ENCODE measurements at places on chromosomes 12 and 14. TPM values are rescaled to one million over a fixed set of nuclear protein-coding genes. Genes with fewer than 3 reads are reported as not detected.

C12orf75 gene
- polyA plus RNA-seq, result 365 TPM

SLC4A8 gene
- polyA plus RNA-seq, result 7.3 TPM

SDSL gene
- 8.6 TPM for polyA plus RNA-seq

FBXO34 gene
- 16.9 TPM for polyA plus RNA-seq

PPP1R12A gene
- polyA plus RNA-seq, result 52.4 TPM

STX2 gene
- polyA plus RNA-seq, result 26.0 TPM

EMP1 gene
- polyA plus RNA-seq, result 228 TPM

ADCY6 gene
- polyA plus RNA-seq, result 37.9 TPM

AQP2 gene
- not detected for polyA plus RNA-seq

PIWIL1 gene
- polyA plus RNA-seq, result not detected

- no peak for DNase-seq
These were observed 10.7 kb downstream of the STAC3 start for GRCh38 chr12:57240066-57240921.

- DNase-seq, result no peak
These were observed 929 bp downstream of the CHD8 start for GRCh38 chr14:21454843-21455544.

GRCh38 chr12:124727264-124727800 is 136.3 kb downstream of the SCARB1 start:
- peak; percentile 50 for DNase-seq

GRCh38 chr14:39276005-39276404 is 42.3 kb downstream of the MIA2 start:
- no peak for DNase-seq

- DNase-seq, result no peak
These were observed 6.7 kb downstream of the FAM222A start for GRCh38 chr12:109720152-109720856.

DNA sequence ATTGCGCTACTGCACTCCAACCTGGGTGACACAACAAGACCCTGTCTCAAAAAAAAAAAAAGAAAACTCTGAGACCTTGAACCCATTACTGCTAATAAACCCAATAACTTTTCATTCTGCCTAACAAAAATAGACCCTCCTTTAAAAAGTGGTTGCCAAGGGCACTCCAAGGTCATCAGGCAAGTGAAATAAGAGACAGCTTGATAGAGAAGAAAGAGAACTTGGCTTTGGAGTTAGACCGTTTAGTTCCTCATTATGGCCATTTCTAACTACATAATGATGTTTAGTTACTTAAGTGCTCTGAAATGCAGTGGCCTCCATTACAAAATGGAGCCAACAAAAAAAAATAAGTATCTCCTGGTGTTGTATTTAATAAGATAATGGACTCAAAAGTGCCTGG is 55.9 kb downstream of the PHLDA1 start:
- DNase-seq, result no peak

DNA sequence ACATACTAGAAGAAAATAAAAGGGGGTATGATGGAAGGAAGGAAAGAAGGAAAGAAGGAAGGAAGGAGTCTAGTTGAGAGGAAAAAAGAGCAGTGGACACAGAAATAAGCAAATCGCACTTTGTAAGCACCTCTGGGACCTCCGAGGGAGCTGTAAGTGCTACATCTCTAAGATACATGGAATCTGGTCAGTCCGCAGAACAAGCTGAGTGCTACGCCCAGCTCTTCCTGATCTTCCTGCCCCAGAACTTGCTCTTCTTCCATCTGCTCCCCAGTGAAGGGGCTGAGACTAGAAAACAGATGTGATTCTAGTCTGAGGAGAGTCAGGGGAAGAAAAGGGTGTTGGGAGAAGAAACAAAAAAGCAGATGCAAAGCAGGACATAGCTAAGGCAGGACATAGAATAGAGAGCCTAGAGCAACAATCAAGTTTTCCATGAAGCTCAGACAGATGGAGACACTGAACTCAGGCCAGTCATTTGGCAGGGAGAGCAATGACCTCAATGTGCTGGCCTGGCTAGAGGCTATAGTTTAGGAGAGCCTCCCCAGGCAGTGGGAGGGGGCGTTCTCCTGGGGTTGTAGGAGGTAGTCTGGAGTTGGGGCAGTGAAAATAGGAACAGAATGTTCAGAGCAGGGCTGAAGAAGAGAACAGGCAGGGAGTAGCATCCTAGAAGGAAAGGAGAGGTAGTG is 1.7 kb upstream of the MFAP5 start:
- DNase-seq, result no peak

DNA sequence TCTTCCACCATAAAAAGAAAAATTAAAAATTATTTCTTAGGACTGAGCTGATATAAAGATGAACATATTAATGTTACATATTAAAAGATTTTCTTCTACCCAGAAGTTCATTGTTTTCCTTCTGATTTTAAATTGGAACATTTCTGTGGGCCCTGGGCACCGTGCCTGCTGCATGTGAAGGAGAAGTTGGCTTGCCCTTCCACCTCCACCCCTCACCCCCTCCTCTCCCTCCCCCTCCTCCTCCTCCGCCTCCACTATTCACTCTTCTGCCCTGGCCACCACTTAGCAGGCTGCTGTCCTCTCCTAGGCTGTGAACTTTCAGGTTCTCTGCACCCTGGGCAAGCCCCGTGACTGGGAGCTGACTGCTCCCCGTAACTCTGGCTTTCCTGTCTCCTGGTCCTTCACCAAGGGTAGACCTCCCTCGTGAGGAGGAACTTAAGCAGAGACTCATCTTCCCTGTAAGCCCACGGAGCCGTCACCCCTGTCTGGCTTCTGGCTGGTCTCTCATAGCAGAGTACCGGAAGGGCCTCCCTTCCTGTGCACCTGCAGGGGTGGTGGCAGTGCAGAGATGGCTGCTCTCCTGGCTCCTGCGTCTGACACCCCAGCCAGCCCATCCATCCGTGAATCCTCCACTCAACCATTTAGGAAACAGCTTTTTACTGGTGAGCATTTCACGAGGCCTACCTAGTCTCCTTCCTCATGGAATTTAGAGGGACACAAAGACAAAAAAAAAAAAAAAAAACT is 12.8 kb downstream of the TUNAR start:
- no peak for DNase-seq

DNA sequence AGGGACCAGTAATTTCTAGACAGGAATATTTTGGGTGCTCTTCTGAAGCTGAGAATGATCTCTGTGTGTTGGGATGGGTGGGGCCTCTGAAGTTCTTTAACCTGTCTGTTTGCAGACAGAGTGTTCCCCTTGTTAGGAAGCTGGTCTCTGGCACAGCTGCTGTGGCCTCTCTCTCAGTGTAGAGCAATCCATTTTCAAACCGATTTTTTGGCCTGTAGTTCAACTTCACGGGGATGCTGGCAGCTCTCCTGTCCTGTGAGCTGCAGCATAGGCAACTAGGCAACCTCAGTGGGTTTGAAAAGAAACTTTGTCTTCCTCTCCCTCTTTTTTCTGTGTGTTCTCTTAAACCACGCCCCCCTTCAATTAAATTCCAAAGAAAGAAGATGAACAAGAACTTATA is 69.1 kb downstream of the SMOC1 start:
- no peak for DNase-seq

DNA sequence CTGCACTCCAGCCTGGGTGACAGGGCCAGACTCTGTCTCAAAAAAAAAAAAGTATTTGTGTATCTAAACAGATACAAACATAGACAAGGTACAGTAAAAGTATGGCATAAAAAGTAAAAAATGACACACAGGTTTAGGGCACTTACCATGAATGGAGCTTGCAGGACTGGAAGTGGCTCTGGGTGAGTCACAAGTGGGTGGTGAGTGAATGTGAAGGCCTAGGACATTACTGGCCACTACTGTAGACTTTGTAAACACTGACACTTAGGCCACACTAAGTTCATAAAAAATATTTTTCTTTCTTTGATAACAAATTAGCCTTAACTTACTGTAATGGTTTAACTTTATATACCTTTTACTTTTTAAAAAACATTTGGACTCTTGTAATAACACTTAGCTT is 38.0 kb upstream of the EIF5 start:
- peak; percentile 25 for DNase-seq

DNA sequence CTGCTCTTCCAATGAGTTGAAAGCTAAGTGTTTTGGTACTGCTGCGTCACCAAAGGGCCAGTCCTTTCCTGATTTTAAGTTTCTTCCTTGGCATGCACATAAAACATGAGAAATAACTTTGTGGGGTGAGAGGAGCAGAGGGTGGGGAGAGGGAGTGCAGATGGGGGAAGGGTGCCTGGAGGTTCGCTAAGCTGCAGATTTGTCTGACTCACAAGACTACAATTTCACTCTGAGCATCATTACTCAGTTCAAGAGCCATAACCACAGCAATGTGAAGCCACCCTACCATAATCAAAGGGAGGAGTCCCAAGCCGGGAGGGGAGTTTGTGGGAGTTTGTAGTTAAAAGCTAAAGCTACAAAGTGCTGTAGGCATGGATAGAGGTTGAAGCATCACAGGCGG is 136.1 kb downstream of the ANO2 start:
- DNase-seq, result peak; percentile 86

DNA sequence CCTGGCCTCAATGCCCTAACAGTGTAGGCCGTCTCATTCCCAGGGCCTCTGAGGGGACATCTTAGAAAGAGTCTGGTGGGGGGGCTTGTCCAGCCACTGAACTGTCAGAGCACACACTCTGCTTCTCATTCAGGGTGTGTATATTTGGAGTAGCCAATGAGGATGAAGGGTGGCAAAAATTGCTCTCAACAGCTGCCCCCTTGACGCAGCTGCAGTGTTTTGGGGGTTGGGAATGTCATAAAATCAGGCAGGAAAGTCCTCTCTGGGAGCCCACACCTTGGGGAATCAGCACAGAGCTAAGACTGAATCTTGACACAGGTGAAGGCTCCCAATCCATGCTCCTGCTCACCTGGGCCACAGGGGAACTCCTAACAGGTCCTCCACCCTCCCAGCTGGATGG is 1.5 kb downstream of the RASAL1 start:
- no peak for DNase-seq

DNA sequence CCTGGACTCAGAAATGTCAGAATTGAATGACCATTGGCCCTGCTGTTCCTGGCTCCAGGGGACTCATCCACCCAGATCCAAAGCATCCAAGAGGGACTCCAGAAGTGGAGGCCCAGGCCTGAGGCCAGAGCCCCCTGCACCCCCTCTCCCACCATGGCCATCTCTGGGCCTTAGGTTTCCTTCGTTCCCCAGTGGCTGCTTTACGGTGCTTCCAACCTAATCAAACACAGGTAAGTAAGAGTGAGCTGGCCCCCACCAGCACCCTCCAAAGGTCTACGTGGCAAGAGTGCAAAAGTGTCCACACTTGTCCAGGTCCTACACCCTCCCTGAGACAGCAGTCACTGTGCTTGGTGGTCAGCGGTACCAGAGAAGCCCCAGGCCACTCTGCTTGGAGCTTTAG is 139.0 kb downstream of the DPF3 start:
- DNase-seq, result no peak

DNA sequence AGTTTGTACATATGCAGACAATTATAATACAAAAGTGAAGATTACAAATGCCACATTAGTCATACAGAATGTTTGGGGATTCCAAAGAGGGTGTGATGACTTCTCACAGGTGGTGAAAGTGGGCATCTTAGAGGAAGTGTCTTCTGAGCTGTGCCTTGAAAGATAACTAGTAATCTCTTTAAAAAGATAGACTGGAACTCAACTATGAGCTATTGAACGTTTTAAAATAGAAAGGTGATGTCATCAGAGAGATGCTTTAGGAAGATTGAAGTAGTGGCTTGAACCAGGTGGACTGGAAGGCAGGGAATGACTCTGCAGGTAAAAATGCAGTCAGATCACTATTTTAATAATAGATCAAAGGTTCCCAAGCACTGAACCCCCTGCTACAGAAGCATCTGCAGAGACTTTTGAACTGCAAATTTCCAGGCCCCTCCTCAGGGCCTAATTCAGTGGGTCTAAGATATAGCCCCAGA is 50.3 kb downstream of the SYT1 start:
- no peak for DNase-seq

GRCh38 chr12:53077030-53077429 is 2.2 kb downstream of the SPRYD3 start:
- no peak for DNase-seq

- no peak for DNase-seq
These were observed 86.6 kb downstream of the TBC1D30 start for GRCh38 chr12:64911081-64911480.

DNA sequence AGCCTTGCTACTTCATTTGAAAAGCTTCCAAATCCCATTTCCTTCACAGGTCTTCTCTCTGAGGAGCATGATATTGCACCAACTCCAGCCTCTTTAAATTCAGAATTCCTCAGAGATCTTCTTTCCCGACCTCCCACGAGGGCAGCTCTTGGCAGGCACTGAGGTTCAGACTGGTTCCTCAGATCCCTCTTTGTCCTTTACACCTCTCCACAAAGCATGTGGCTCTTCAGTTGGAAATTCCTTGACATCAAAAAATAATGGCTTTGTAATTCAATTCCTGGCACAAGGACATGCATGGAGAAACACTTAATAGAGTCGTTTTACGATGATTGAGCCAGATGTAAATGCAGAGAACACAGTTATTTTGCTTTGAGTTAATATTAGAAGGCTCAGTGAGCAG is 63.2 kb upstream of the TMX1 start:
- DNase-seq, result no peak

GRCh38 chr14:99946652-99947489 is 118.4 kb upstream of the EVL start:
- no peak for DNase-seq

- DNase-seq, result no peak
These were observed 44.4 kb downstream of the ANO2 start for GRCh38 chr12:5900533-5901205.

DNA sequence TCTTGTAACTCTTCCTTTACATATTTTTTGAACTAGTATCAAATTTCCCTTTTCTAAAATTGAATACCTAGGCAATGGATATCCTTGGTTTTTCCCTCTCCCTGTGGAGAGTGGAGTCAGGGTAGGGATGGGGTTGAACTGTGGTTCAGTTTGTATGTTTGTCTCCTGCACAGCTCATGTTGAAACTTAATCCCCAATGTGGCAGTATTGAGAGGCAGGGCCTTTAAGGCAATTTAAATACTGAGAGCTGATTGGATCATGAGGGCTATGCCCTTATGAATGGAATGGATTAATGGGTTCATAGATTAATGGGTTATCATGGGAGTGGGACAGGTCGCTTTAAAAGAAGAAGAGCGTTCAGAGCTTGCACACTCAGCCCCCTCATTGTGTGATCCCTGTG is 127.2 kb upstream of the RGS6 start:
- no peak for DNase-seq

DNA sequence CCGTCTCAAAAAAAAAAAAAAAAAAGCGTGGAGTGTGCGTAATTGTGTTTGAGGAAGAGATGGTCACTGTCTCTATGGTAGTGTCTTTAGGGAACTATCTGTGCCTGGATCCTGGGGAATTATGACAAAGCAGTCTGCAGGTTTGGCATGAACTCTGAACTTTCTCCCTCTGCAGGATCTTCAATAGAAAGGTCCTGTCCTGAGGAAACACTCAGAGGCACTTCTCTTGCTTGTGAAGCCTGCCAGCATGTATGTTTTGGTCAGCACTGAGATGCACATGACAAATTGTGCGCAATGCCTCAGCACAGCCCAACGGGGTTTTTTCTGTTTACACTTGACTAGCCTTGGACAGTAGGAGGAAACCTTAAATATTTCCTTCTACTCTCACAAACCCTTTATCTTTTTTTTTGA is 46.6 kb downstream of the ATF7 start:
- DNase-seq, result no peak

GRCh38 chr14:52692248-52692962 is 3.0 kb downstream of the ERO1A start:
- no peak for DNase-seq

All from BJ (cell line).